ENCODE measurements at places on chromosomes 5 and 9. TPM values are rescaled to one million over a fixed set of nuclear protein-coding genes. Genes with fewer than 3 reads are reported as not detected.
A peak's percentile ranks its signal among the peaks of the same experiment; 100 is the strongest.

The TERT gene
- total RNA-seq = 0.72 TPM

DNA sequence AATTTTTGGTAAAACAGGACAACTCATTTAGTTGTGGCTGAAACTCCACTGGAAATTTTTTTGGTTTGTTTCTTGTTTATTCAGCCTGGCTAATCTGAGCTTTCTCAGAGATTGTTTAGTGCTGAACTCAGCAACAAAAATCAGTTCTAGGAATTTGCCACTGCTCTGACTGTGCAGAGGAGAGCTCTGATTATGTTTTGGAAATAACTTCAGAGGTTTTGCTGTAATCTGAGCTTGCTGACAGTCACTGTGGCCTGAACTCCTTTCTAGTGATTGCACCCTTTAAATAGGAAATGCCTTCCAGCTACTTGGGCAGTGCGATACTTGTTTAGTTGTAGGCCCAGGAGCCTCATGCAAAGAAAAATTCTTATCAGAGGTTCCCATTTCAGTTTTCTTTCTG is 60.2 kb downstream of the OSTF1 start:
- no peak for DNase-seq

- no peak for DNase-seq
Observed at GRCh38 chr5:92181656-92182055, 798.5 kb upstream of the ARRDC3 start.

GRCh38 chr9:137162505-137163364 is 7.1 kb downstream of the LRRC26 start:
- peak; percentile 63 for DNase-seq

DNA sequence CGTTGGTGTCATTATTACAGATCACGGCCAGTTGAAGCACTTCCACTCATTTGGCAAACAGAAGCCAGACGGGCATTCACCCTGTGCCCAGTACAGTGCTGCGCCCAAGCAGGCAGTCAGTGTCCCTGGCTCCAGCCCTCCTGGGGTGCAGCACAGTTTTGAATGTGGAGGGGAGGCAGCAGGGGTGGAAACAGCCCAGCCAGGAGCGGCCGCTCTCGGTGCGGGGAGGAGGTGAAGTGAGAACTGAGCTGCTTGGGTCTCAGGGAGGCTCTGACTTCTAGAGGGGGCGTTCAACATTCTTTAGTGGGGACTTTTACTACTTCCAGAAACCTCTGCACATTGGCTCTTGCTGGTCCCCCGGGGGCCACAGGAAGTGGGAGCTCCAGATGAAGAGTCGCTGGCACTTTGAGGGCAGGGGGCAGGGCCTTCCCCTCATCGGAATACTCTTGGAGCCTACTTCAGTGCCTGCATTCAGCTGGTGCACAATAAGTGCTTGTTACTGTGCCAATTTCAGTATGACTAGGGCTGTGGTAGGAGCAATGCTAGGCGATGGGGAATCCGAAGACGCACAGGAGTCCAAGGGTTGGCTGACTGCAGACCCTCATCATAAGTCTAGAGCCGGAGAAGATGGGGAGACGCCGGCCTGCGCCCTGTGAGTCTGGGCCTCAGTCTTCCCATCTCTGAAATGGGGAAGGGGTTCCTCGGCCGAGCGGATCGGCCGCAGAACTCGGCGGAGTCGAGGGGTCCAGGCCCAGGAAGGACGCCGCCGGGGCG is 492 bp upstream of the NEK6 start:
- DNase-seq = no peak

GRCh38 chr5:111719773-111720172 is 37.2 kb downstream of the NREP start:
- no peak for DNase-seq

DNA sequence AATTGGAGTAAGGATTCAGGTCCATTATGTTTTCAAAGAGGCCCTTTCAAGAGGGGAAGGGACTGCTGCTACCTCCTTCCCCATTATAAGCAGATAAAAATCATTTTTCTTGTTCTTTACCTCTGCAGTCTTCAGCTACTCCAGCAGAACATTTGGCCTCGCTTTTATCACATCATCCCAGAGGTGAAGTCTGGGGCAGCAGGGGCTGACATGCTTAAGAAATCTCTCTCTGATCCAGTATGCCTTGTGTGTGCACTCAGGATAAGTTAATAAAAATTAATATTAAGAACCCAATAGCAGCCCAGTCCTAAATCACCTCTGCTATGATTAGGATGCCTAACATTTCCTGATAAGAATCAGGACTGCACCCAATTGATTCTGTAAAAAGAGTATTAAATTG is 306.9 kb upstream of the NREP start:
- DNase-seq = no peak

The RFX3 gene
- total RNA-seq = 9.8 TPM

DNA sequence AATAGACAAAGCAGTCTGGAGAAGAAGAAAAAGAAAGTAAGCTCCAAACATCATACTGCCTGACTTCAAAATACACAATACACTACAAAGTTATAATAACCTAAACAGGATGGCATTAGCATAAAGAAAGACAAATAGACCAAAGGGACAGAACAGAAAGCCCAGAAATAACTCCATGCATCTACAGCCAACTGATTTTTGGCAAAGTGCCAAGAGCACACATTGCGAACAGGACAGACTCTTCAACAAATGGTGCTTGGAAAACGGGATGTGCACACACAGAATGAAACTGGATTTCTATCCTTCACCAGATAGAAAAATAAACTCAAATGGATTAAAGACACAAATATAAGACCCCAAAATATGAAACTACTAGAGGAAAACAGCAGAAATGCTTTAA is 66.6 kb upstream of the SPATA31E1 start:
- DNase-seq = no peak

The AP3B1 gene
- total RNA-seq = 53.3 TPM

GRCh38 chr9:105051897-105052296 is 123.9 kb upstream of the ABCA1 start:
- DNase-seq = no peak

- no peak for DNase-seq
Observed at GRCh38 chr5:126937771-126938170, 92.6 kb downstream of the MARCHF3 start.

DNA sequence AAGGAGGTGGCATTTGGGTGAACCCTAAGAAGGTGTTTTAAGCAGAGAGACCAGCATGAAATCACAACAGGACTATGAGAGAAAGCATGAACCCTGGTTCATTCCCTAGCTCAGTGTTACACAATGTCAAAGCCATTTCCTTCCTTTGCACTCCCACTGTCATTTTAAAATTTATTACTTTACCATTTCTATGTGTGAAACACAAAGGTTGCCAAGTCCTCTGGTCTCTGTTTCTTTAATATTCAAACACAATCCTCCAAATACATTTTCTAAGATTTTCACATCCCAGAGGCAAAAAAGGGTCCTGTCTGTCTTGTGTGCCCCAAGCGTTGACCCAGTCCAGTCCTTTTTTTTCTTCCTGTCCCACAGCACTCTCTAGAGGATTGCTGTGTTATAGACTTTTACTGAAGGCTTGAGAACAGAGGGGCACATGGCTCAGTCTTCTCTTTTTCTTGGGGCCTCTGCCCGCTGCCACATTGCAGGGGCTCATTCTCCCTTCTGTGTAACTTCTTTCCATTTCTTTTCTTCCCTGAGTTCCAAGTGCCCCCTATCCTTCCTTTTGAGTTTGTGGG is 78.6 kb upstream of the SLC28A3 start:
- no peak for DNase-seq

- no peak for DNase-seq
Observed at GRCh38 chr5:180343110-180343830, 9.9 kb downstream of the GFPT2 start.

DNA sequence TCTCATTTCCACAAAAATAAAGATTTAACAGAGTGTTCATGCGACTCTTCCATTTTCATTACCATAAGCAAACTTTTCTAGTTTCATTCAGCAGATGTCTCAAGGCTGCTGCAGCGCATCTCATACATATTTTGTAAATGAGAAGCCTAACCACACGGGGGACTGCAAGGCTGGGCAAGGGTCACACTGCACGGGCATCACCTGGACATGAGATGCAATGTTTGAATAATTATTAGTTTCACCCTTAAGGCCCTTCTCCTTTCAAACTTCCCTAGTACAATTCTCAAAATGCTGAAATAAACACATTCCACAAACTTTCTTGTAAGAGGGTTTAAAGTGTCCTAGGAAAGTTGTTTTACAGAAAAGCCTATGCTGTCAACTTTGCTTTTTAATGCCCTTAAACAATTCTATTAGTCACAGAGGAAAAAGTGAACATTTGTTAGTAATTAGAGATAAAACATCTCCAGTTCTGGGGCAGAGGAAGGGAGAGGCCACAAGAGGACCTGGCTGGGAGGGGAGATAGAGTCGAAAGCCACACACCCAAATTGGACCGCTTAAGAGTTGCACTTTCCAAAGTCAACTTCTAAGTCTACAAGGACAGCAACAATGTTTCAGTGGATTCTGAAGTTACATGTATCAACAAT is 1.3 kb downstream of the DENND1A start:
- peak; percentile 36 for DNase-seq

The LRRC19 gene
- 130 TPM for total RNA-seq

GRCh38 chr5:31761877-31762276 is 122.9 kb downstream of the PDZD2 start:
- DNase-seq = no peak

DNA sequence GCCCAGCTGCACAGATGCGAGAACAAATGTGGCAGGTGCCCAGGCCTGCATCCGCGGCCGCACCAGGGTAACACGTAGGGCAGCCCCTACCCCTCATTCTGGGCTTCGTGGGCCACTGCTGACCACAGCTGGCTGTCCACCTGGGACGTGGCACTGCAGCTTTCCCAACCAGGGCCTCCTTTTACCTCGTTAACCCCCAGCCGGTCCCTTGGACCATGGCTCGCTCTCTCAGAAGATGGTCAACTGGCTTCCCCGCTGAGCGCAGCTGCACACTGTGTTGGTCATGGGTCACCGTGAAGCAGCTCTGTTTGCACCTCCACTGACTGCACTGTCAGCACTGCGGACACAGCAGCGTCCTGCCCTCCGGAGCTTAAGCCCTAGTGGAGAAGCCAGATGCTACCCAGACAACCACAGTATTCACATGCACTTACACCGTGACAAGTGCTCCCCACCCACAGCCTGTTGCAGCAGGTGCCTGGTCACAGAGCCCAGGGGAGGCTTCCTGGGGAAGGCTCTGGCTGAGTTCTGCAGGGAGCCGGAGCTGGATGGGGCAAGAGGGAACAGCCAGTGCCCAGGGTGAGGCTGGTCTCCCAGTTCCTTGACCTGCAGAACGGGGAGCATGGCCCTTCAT is 10.5 kb upstream of the PLEKHG4B start:
- DNase-seq = no peak

The SNCAIP gene
- total RNA-seq = 1.3 TPM

The SPINK13 gene
- 0.40 TPM for total RNA-seq

The GABBR2 gene
- not detected for total RNA-seq

- DNase-seq = no peak
Observed at GRCh38 chr5:54792611-54793404, 192.6 kb downstream of the ESM1 start.

DNA sequence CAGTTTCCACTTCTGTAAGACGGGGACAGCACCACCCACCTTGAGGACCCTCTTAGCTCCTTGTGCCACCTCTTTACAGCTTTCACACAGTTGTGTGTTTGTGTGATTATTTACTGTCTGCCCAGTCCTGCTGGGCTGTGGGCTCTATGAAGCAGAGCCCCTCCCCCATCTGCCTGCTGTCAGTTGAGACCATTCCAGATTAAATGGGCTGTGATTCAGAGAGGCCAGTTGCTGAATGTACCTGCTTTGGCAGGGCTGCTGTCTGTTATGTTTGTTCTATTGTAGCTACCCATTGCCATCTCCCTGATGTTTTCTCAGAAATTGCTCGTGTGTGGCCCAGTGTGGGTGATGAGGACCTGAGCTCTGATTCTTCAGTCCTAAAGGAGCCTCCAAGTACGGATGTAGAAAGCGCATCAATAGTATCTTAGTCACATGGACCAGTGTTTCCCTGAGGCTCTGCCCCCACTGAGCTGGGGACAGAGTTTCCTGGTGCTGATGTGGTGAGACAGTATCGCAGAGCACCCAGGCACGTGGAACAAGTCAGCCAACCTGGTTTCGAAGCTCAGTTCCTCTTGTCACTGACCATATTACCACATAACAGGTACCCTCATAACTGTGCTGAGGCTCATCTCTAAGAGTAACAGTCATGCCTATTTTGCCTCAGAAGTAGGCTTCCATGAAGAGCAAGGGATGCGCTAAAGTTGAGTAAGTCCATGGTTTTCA is 3.7 kb downstream of the ANGPTL2 start:
- no peak for DNase-seq

GRCh38 chr5:124399426-124399961 is 346.9 kb downstream of the ZNF608 start:
- no peak for DNase-seq

- no peak for DNase-seq
Observed at GRCh38 chr9:134868751-134869553, 11.7 kb upstream of the FCN2 start.

The C9orf153 gene
- not detected for total RNA-seq

DNA sequence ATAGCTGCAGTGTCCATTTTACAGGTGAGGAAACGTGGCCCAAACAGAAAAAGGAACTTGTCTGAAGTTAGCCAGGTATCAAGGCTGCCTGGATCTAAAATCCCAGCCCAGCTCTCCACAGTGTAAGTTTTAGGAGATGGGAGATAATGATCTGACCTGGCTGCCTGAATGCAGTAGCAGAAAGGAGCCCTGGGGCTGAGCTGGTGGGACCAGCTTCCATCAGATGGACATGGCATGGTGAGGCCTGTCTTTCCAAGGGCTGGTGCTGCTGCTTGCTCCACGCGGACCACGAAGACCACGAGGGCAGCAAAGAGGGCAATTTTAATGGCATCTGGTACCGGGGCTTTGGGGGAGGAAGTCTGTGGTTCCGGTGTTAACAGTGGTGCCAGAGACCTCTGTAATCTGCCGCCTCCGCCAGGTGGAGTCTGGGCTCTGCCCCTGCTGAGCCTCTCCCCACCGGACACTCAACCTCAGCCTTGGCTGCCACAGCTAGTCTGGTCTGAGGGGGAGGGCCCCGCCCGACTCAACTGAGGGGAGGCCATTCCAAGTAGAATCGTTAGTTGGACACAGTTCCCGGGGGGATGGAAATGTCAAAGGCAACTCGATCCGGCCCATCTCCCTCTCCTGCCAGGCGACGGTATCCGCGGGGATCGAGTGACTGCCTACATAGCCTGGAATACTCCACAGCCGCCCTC is 650 bp downstream of the MYORG start:
- DNase-seq = peak; percentile 70

The CCL21 gene
- 42.2 TPM for total RNA-seq

The MAMDC2 gene
- 7.0 TPM for total RNA-seq

- DNase-seq = no peak
Observed at GRCh38 chr5:103454770-103455169, 107.8 kb downstream of the NUDT12 start.

GRCh38 chr5:120365656-120366446 is 98.2 kb upstream of the PRR16 start:
- no peak for DNase-seq

- no peak for DNase-seq
Observed at GRCh38 chr5:39898731-39899130, 474.0 kb upstream of the DAB2 start.

- peak; percentile 92 for DNase-seq
Observed at GRCh38 chr9:36036780-36037548, at the start of gene RECK. TSS of gene RECK (plus strand) at chr9:36036913. CDS start at chr9:36036999, 86 bp downstream.

GRCh38 chr9:117434566-117434965 is 19.7 kb upstream of the ASTN2 start:
- DNase-seq = no peak

All from colonic mucosa (tissue), 4 donors.